ENCODE measurements at places on chromosomes 2 and 18.

DNA sequence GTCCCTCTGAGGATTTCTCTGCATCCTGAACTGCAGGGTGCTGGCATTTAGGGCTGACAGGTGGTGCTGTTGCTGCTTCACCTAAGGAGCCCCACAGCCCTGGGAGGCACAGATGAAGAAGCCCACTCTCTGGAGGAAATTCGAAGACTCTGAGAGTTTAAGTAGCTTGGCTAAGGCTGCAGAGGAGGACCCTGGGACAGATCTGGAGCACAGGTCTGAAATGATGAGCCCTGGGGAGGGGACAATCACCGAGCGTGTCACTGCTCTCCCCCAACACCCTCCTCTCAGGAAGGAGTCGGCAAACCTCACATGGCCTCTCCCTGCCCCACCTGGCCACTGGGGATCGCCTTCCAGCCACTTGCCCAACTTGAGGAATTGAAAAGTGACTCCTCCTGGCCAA is 18.6 kb downstream of the CYP27C1 start:
- no peaks in the 10 kb centered on the region for H3K4me1 ChIP-seq
- no peaks in the 10 kb centered on the region for H3K36me3 ChIP-seq
- H3K27me3 ChIP-seq, result no peaks in the 10 kb centered on the region
- no peak overlapping the region for H3K27ac ChIP-seq
- no peak for DNase-seq
- no peak overlapping the region for H3K4me3 ChIP-seq

DNA sequence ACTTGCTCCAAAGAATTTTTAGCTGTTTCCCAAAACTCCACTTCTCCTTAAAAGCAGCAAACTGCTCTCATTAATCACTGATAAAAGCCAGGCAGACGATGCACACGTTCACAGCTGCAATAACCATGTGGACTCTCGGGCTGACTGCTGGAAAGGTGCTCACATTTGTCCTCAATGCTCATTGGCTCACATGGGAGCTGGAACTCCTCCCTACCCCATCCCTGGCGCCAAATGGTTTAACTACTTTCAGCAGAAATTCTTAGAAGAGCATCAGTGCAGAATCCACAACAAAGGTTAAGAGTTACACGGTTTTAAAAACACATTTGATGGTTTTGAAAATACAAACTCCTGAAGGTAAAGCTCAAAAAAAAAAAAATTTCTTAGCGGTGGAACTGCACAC is 117.1 kb downstream of the NOL10 start:
- H3K4me1 ChIP-seq, result no peaks in the 10 kb centered on the region
- H3K27me3 ChIP-seq, result no peaks in the 10 kb centered on the region
- DNase-seq, result no peak
- peaks cover 98% of the 10 kb centered on the region for H3K36me3 ChIP-seq
- H3K4me3 ChIP-seq, result no peak overlapping the region

GRCh38 chr2:134988994-134989605 is 58.1 kb downstream of the MAP3K19 start:
- no peaks in the 10 kb centered on the region for H3K36me3 ChIP-seq
- H3K27ac ChIP-seq, result no peak overlapping the region
- DNase-seq, result no peak
- no peak overlapping the region for H3K4me3 ChIP-seq
- no peaks in the 10 kb centered on the region for H3K4me1 ChIP-seq

- H3K27me3 ChIP-seq, result no peaks in the 10 kb centered on the region
- no peak for DNase-seq
- H3K27ac ChIP-seq, result no peak overlapping the region
- H3K4me3 ChIP-seq, result no peak overlapping the region
- no peaks in the 10 kb centered on the region for H3K36me3 ChIP-seq
These were observed 417.2 kb downstream of the CDH7 start for GRCh38 chr18:66167829-66168684.

GRCh38 chr2:216235462-216235861 is 126.3 kb downstream of the XRCC5 start:
- no peak for DNase-seq
- no peak overlapping the region for H3K4me3 ChIP-seq
- no peaks in the 10 kb centered on the region for H3K27me3 ChIP-seq
- no peaks in the 10 kb centered on the region for H3K36me3 ChIP-seq

- H3K27me3 ChIP-seq, result no peaks in the 10 kb centered on the region
- H3K4me1 ChIP-seq, result no peaks in the 10 kb centered on the region
- H3K36me3 ChIP-seq, result no peaks in the 10 kb centered on the region
- H3K27ac ChIP-seq, result no peak overlapping the region
- DNase-seq, result no peak
- H3K4me3 ChIP-seq, result no peak overlapping the region
These were observed 1.9 kb upstream of the CD226 start for GRCh38 chr18:69949538-69949936.

GRCh38 chr2:63903003-63903402 is 61.3 kb downstream of the UGP2 start:
- DNase-seq, result no peak
- H3K36me3 ChIP-seq, result no peaks in the 10 kb centered on the region
- H3K27ac ChIP-seq, result no peak overlapping the region
- H3K4me1 ChIP-seq, result no peaks in the 10 kb centered on the region
- H3K27me3 ChIP-seq, result no peaks in the 10 kb centered on the region
